Left renal pelvis (tissue), 4 donors: ENCODE measurements at places on chromosomes 13 and 19. TPM values are rescaled to one million over a fixed set of nuclear protein-coding genes. Genes with fewer than 3 reads are reported as not detected.

- DNase-seq = no peak
These were observed 312.7 kb downstream of the FGF14 start for GRCh38 chr13:102089177-102089576.

GRCh38 chr13:93775507-93776108 lies 549.0 kb downstream of the GPC6 start:
- DNase-seq = no peak

GRCh38 chr19:2325281-2326046 lies 2.9 kb downstream of the LSM7 start:
- DNase-seq = no peak

DNA sequence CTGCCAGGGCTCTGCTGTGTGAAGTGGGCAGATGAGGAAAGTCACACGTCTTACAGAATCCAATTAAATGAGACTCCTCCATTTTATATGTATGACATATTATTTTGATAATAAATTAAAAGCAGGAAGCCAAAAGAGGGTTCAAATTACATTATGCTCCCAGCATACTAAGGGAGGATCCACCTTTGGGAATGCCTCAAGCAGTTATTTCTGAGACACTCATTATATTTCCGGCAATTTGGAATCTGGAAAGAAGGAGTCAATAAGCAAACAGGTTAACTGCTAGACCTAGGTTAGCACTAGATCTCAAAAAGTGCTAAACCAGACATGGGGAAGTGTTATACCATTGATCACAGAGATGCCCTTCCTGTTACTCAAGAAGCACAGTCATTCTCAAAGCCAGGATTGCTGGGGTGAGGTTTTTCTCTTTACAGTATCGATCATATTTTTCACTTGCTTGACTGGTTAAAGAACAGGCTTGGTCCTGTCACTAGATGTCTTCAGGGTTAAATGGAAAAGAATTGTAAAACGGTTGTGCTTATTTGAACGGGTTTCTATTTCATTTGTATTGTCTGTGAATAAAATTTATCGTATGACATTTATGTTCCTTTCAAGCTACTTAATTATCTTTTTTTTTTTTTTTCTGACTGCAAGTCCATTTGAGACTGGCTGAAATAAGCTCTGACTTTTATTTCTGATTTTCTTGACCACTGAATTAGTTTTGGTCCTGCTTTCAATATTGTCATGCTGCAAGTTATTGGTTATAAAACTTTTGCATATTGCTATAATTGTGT lies 523.2 kb downstream of the KLF12 start:
- DNase-seq = no peak

CEACAM8 gene
- 0.20 TPM for polyA plus RNA-seq

DNA sequence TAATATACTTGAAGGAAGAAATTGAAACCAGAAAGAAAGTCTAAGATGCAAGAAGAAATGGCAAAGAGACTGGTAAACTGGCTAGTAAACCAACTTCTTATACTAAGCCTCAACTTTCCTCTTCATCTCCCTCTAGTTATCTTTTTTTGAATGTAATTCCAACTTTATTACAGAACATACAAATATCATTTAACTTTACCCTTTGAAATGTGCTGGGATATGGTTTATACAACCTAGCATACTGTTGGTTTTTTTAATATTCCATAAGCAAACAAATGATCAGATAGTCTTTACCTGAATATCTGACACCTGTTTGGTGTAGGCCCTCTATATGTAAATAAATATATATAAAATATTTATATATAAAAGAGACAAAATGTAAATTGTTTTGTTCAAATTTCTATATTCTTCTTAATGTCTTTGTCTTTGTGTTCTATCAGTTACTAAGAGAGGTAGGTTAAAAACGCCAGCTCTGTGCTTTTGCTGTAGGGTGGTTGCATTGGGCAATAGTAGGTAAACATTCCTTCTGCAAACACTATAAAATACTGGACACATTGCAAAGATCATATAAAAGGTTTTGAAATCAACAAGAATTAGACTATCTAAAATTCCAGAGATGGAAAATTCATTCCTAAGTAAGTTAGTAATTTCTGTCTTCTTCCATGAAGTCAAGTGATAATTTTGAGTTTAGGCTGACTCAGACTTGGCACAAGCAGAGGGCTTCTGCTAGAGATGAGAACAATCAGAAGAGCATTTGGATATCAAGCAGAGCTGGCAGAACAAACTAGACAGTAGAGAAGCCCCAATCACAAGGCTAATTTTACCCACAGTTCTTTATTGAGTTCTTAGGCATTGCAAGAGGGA lies 383.3 kb downstream of the RFC3 start:
- DNase-seq = no peak

ITGBL1 gene
- polyA plus RNA-seq = 1.0 TPM

DNA sequence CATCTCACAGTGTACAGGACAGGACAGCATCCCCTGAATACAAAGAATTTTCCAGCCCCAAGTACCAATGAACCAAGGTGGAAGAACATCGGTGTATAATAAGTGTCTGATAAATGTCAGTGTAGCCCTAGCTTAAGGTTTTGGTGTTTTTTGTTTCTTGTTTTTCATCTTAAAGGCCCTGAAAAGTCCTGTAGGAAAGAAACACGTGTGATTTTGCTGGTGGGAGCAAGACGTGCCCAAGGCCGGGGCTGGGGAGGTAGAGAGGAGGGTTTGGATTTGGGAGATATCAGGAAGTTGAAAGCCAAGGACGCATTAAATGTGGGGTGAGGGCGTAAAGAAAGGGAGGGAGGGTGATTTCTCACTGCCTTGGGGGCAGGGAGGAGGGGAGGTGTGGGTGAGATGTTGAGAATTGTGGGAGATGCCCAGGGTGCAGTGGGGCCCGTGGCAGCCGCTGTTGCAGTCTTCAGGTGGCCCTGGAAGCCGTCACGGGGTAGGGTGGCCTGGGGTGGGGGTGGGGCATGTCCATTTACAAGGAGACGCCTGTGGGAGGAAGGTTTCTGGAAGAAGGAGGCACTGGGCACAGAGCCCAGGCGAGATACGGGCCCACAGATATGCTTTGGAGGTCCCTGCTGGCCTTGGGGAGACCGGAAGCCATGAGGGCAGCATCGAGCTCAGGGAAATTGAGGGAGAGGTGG lies 6.7 kb downstream of the CAMSAP3 start:
- no peak for DNase-seq

DNA sequence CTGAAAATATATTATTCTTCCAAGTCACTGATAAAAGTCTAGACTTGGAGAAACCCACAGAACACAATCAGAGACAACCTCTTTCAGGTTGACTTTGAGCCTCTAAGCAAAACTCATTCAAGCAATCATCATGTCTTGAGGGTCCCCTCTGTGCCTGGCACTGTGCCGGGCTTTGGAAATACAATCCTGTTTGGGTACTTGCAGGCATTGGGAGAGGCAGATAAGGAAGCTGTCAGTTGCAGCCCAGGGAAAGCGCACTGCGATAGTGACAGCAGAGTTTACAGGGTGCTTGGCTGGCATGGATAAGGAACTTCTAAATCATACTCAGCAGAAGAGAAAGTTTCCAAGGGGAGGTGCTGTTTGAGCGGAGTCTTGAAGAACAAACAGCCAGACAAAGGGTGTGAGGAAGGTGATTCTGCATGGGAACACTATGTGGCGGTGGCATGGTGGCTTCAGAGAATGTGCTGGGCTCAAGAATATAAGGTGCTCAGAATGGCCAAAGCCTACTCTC lies 9.1 kb downstream of the SERP2 start:
- no peak for DNase-seq

SPRED3 gene
- polyA plus RNA-seq = 0.63 TPM

TFDP1 gene
- 87.2 TPM for polyA plus RNA-seq

- no peak for DNase-seq
These were observed 276.0 kb downstream of the SLC7A1 start for GRCh38 chr13:29319451-29319850.
